ENCODE measurements at places on chromosomes 1 and 21. TPM values are rescaled to one million over a fixed set of nuclear protein-coding genes. Genes with fewer than 3 reads are reported as not detected.

DNA sequence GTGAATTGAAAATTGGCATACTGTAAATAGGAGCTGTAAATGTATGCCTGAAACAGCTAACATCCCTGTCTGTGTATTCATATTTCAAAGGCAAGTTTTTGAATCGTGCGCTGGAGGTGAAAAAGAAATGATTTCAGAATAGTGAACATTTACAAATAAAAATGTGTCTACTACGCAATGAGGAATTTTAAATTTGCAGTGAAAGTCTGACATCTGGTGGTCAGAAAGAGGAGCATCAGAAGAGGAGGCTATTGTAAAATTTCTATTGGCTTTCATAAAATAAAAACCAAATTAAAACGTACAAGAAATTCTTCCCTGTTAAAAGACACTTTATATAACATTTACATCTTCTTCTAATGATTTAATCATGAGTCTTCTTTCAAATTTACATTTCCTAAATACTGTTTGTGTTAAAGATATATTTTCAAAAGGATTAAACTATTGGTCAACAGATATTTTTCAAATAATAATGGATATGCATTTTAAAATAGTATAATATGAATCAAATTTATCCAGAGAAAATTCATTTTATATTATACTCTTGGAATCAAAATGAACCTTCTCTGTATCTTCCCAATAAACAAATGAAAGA lies 113.7 kb upstream of the RRP15 start:
- H3K36me3 ChIP-seq: no peaks in the 10 kb centered on the region
- no peak overlapping the region for H3K27ac ChIP-seq
- H3K4me3 ChIP-seq: no peak overlapping the region
- H3K27me3 ChIP-seq: peaks cover 74% of the 10 kb centered on the region
- H3K4me1 ChIP-seq: no peaks in the 10 kb centered on the region

GRCh38 chr1:183302452-183303322 lies 115.5 kb downstream of the NMNAT2 start:
- no peak for DNase-seq
- H3K4me1 ChIP-seq: no peaks in the 10 kb centered on the region
- no peak overlapping the region for H3K27ac ChIP-seq
- H3K36me3 ChIP-seq: no peaks in the 10 kb centered on the region

- no peak overlapping the region for H3K4me3 ChIP-seq
- H3K27me3 ChIP-seq: no peaks in the 10 kb centered on the region
- H3K27ac ChIP-seq: no peak overlapping the region
- no peaks in the 10 kb centered on the region for H3K36me3 ChIP-seq
- DNase-seq: peak; percentile 65
Measured at GRCh38 chr1:227125929-227126545, 185.9 kb downstream of the COQ8A start.

The DNAJB4 gene
- 28.3 TPM for total RNA-seq

The GPR37L1 gene
- total RNA-seq: not detected

Measured in A673 (cell line).